Posterior vena cava (tissue), 2 donors: ENCODE measurements at places on chromosomes 5 and 9. TPM values are rescaled to one million over a fixed set of nuclear protein-coding genes. Genes with fewer than 3 reads are reported as not detected.

DNA sequence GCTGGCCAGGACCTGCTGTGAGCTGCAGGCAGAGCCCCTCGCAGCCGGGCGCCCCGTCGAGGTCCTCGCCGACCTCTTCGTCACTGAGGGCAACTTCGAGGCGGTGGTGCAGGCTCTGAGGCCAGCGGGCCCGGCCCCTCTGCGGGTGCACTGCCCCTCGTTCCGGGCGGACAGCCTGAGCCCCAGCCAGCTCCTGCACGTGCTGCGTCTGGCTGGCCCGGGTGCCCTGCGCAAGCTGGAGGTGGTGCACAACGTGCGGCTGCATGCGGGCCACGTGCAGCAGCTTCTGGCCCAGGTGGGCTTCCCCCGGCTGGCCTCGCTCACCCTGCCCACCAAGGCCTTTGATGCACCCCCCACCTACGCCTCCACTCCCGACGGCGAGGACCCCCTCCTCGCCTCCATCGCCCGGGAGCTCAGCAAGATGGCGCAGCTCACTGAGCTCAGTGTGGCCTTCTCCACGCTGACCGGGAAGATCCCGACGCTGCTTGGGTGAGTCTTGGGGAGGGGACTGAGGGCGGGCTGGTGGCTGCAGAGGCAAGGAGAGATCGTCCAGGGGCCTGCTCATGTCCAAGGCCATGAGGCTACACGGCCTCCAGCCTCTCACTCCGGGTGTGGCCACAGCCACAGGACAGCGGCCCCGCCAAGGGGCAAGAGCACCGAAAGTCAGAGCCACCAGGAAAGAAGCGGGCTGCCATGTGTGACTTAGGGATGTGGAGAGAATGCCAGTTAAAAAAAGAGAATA lies 825 bp downstream of the LRRC14B start:
- DNase-seq, result peak; percentile 71

DNA sequence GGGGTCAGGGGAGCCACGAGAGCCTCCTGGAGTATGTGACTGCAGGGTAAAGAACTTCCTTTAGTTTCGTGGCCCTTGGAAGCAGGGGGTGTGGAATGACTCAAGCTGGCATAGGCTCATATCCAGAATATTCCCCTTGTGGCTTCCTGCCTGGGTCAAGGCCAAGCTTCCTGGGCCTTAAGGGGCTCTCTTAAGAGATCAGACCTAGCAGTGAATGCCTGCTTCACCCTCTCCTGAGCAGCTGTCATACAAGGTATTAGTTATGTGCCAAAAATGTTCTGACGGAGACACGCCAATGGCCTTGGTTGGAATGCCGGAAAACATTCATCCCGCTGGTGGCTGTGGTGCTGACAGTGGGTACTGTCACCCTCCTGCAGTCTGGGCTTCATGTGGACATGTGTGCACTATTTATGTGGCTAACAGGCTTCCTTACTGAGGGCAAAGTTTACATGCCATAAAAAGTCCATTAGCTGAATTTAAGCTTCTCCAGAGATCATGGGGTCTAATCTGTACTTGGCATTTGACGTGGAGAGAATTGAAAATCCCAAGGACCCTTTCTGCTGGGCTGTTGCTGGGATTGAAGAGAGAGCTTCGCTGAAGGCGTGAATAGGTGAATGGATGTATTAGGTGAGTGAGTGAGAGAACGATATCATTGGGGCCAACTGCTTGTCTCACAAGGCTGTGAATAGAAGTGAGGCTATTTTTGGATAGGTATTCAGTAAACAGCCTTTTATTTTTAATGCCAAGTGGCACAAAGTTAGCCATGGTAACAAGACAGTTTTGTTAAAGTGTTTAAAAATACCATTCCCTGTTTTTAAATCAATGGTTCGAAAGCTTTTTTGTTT lies 156.8 kb downstream of the MACROH2A1 start:
- peak; percentile 47 for DNase-seq

GRCh38 chr5:65882278-65882677 lies 44.1 kb upstream of the ERBIN start:
- no peak for DNase-seq

DNA sequence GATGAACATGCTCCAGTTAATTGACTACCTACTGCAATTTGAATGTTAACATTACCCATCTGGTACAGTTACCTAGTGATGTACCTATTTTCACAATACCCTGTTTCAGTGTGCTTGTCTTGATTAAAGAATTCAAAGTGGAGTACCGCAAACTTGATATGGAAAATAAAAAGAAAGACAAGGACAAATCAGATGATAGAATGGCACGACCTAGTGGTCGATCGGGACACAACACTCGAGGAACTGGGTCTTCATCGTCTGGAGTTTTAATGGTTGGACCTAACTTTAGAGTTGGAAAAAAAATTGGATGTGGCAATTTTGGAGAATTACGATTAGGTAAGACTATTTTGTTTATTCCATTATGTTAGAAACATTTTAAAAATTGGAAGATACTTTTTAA lies 33.5 kb downstream of the CSNK1G3 start:
- no peak for DNase-seq

DNA sequence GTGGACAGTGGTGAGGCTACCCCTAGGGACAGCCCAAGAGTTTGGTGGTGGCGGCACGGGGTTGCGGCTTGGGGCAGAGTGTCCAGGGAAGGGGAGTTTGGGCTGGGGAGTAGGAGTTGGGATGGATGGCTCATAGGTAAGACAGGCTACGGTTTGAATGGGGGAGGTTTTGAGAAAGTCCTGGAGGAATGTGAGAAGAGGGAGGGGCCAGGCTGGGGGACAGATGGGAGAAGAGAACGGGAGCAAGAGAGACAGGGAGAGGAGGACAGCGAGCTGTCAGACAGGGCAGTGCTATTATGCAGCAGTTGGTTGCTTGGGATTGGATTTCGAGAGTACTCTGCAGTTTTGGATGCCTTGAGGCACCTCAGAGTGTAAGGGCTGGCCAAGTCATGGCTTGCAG lies 24.5 kb downstream of the PSD2 start:
- DNase-seq, result peak; percentile 36

- DNase-seq, result no peak
Observed at GRCh38 chr9:92141144-92142129, 26.2 kb upstream of the SPTLC1 start.

SLC34A3 gene
- total RNA-seq, result not detected

GRCh38 chr5:84231433-84231832 lies 153.2 kb downstream of the EDIL3 start:
- DNase-seq, result no peak

GRCh38 chr5:113060408-113061025 lies 83.9 kb downstream of the DCP2 start:
- DNase-seq, result no peak

- DNase-seq, result no peak
Observed at GRCh38 chr5:10172247-10172646, 77.4 kb downstream of the ATPSCKMT start.

HMGCS1 gene
- 32.2 TPM for total RNA-seq

ZFP2 gene
- total RNA-seq, result 2.3 TPM

GRCh38 chr9:92668746-92669526 lies 995 bp downstream of the IPPK start:
- DNase-seq, result peak; percentile 88

- DNase-seq, result no peak
Observed at GRCh38 chr5:91182763-91183162, 200.4 kb downstream of the ARRDC3 start.

DNA sequence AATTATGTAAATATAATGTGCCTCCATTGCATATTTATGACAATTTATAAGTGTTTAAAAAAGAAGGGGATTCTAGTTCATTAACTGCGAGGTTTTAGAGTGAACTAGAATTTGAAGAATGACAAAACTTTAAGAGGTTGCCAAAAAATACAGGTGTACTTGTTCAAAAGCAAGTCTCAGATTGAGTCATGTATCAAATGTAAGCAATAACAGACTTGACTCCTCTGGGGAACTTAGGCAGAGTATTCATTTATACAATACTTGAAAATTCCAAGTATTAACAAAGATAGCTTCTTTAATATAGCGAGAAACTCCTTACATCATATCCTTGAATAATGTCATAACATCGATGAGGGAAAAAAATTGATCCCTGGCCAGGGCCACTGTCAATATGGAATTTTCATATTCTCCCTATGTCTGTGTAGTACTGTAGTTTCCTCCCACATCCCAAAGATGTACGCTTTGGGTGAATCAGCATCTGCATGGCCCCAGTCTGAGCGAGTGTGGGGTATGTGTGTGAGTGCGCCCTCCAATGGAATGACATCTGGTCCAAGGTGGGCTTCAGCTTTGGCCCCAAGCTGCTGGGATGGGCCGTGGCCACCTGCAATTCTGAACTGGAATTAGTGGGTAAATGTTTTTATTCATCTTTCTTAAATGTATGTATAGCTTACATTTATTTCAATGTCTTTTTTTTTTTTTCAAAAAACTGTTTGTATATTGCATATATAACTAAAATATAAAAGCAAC lies 70.1 kb downstream of the RIC1 start:
- no peak for DNase-seq

DNA sequence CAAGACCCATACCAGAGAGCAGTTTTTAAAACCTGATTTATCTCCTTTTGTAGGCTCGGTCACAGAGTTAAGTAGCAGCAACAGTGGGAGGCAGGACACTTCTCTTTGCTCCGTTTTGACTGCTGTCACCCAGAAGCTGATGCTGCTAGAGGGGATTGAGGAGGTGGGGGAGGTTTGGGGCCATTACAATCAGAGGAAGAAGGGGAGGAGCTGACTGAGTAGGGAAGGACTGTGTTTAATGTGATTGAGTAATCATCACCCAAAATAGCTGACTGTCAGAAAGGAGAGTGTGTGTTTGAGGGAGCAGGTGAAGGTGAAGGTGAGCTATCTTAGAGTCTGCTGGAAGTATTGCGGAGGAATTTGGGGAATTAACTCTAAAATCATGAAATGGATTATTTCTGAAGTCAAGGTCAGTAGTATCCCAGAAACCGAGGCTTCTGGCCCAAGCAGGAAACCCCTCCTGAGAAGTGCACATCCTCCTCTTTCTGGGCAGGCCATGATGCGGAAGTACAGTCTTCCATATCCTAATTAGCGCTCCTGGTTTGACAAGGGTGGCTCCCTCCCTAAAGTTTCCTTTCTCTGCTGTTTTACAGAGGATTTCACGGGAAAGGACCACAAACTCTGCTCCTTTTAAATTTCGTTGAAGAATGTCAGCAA lies 214.9 kb downstream of the PLK2 start:
- no peak for DNase-seq

PDE6A gene
- not detected for total RNA-seq

- DNase-seq, result no peak
Observed at GRCh38 chr9:4146293-4146692, 153.6 kb downstream of the GLIS3 start.

- no peak for DNase-seq
Observed at GRCh38 chr5:144028058-144028457, 142.4 kb downstream of the YIPF5 start.

DNA sequence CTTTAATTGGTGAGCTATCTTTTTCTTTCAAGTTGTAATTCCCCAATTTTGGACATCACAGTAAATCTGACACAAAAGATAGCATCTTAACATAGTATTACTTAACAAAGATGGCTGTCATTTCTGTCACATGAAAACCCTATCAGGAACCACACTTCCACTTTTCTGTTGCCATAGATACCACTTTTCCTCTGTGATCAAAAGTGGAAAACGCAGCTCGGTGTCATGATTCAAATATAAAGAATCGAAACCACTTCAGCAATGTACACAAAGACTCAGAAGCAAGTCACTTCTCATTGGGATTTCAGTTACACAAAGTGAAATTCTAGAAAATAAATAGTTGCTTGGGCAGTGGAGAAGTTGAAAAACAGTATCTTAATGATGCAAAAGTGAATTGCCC lies 524.9 kb upstream of the ITGA1 start:
- no peak for DNase-seq

DNA sequence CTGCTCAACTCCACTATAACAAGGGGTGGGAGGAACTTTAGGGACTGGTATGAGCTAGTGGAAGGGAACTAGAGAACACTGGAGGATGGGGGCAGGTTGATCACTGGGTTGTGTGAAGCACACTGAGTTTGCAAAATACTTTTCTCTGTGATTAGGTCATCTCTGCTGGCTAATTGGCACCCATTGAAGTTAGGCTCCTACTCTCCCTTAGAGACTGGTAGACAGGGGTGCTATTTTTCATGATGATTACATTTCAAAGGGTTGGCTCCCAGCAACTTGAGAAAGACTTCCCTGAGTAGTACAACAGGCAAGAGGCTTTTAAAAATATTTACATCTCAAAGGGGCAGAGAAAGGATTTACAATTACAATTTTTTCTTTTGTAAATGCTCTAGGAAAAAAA lies 50.4 kb upstream of the MTAP start:
- DNase-seq, result no peak

SLIT3 gene
- 140 TPM for total RNA-seq

ORM2 gene
- total RNA-seq, result not detected

DNA sequence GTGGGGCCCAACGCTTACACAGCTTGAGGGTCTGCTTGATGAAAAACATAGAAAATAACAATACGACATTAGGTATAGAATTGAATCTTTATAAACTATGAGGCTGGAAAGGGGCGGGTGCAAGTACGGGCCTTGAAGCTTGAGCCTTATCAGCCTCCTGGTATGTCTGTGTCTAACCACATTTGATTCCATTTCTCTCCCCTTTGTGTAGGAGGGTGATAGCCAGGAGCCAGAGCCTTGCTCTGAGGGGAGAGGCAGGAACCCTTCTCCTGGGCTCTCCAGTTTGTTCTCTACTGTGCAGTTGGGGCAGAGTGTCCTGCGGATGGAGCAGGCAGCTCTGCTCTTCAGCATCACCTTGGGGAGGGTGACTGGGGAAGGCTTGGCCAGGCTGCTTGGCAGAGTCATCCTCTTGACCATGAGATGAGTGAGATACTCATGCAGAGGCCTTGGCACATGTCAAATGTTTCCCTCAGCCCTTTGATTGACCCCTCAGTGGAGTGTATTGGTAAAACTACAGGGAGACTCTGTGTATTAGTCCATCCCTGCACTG lies 153.5 kb downstream of the SEMA6A start:
- no peak for DNase-seq

ECM2 gene
- 27.6 TPM for total RNA-seq

DNA sequence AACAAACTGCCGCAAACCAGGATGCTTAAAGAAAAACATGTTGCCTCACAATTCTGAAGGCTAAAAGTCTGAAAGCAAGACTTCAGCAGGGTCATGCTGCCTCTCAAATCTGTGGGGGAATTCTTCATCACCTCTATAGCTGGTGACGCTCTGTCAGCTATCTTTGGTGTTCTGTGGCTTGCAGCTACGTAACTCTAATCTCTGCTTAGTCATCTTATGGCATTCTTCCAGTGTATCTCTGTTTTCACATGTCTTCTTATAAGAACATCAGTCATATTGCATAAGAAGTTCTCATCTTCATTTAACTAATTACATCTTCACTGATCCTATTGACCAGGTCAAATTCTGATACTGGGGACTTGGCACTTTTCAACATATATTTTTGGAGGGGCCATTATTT lies 243.0 kb downstream of the CDH10 start:
- no peak for DNase-seq

- DNase-seq, result no peak
Observed at GRCh38 chr5:115775999-115776398, 40.5 kb downstream of the CDO1 start.

GRCh38 chr9:122812736-122813135 lies 12.8 kb downstream of the OR1K1 start:
- no peak for DNase-seq

GRCh38 chr5:143781993-143782520 lies 29.9 kb upstream of the HMHB1 start:
- DNase-seq, result no peak
